ENCODE measurements at places on chromosomes 12 and 14.

- DNase-seq: no peak
These were observed 15.8 kb downstream of the NGDN start for GRCh38 chr14:23485326-23485725.

- no peak for DNase-seq
These were observed 15.8 kb downstream of the KRT7 start for GRCh38 chr12:52248541-52249461.

DNA sequence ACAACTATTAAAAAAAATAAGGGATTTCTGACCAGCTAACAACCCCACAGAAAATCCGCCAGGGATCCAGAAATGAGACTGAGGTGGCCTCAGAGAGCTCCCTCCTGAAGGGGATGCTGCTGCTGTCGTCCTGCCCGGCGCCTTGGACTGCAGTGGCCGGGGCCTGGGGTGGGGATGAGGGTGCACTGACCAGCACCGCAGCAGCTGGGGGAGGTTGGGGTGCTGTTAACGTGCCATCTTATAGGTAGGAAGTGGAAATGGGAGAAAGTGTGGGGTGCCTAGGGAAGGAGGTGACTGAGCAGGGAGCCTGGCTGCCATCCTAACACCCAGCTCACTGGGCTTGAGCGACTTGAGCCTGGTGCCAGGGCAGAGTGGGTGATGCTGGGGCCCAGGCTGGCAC is 32.0 kb downstream of the DDX11 start:
- DNase-seq: no peak

DNA sequence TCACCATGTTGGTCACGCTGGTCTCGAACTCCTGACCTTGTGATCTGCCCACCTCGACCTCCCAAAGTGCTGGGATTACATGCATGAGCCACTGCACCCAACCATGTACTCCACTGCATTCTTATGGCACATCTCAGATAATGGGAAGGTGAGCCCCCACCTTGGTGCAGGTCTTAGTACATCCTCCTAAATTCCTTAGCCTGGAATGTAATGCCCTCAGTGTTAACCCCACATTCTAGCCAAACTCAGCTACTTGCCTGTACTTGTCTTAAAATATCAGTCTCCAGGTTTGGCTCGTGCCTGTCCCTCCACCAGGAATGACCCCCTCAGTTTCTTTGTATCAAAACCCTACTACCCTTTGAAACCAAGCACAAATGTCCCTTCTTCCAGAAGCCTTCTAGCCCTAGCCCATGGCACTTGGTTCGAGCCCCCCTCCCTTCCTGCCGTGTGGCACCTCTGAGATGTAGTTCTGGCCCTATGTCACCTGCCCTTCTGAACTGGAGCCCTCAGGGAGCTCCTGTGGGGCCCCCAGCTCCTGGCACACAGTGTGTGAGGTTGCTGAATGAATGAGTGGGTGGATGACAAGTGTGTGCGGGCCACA is 8.4 kb downstream of the KCNH3 start:
- no peak for DNase-seq

GRCh38 chr14:95379634-95380033 is 59.9 kb upstream of the CLMN start:
- DNase-seq: no peak

- no peak for DNase-seq
These were observed 211.1 kb downstream of the ANO6 start for GRCh38 chr12:45427042-45427441.

DNA sequence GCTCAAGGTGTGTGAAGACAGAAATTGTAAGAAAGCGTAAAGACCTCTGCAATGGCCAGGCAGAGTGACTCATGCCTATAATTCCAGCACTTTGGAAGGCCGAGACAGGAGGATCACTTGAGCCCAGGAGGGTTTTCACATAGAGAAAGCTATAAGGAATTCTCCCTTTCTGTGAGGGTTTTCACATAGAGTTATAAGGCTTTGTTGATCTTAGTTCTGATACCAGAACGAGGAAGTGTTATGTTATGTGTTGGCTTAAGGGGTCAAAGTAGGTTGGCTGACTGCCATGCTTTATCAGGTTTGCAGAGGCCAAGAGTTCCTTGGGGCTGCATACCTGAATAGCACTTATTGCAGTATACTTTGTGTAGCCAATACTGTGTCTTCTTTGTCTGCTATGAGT is 139.1 kb downstream of the ERC1 start:
- DNase-seq: no peak

- peak; percentile 5 for DNase-seq
These were observed 33.6 kb upstream of the PLEKHA5 start for GRCh38 chr12:19095756-19096480.

DNA sequence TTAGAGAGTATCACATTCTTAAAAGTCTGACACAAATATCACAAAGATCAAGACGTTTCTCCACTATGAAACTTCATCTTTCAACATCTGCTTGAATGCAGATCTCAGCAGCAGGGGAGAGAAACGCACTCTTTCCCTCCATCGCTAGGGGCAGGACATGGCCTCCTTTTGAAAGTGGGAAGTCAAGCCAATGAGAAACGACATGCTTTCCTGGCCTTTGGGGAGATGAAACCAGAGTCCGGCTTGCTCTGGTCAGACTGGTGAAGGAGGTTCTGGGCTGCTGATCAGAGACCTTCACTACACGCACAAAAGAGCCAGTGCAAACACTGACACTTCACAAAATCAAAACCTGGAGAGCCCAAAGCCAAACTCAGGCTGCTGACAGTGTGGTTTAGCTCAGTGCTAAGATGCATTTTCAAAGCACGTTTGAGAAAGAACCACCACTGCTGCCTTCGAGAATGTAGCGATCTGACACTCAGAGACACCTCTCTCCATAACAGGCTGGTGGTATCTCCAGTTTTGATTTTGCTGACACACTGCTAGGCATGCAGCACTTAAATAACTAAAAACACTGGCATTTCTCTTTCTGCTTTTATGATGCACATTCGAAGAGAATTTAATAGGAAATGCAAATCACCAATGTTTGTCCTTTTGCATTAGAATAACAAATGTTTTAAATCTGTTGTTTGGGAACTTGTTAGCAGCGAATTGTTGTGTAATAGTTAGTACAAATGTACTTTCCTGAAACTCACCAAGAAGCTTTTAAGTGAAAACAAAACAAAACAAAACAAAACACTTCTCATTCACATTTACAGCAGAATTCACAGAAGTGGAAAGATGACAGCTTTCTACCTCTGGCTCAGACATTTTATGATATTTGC is 93.9 kb upstream of the OVCH1 start:
- DNase-seq: no peak

- no peak for DNase-seq
These were observed 224.2 kb downstream of the LRFN5 start for GRCh38 chr14:41830714-41831406.

- no peak for DNase-seq
These were observed 18.9 kb downstream of the NID2 start for GRCh38 chr14:52049721-52050588.

GRCh38 chr14:22998329-22999012 is 11.5 kb downstream of the C14orf93 start:
- DNase-seq: no peak

DNA sequence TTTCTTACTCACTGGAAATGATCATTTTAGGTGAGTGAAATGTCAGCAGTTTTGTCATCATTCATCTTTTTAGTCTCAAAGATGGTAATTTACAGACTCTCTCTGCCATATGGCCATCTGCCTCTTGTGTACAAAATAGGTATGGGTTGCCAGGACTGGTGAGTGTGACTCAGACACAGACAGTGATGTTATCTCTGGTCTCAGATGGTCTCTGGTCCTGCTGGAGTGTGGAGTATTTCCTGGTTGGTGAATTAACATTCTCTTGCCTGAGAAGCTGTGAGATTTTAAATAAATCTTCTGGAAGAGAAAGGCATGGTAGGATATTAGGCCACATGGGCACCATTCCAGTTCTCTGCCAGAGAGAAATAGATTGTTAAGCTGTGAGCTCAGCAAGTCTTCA is 207.0 kb downstream of the ATP23 start:
- DNase-seq: peak; percentile 87

DNA sequence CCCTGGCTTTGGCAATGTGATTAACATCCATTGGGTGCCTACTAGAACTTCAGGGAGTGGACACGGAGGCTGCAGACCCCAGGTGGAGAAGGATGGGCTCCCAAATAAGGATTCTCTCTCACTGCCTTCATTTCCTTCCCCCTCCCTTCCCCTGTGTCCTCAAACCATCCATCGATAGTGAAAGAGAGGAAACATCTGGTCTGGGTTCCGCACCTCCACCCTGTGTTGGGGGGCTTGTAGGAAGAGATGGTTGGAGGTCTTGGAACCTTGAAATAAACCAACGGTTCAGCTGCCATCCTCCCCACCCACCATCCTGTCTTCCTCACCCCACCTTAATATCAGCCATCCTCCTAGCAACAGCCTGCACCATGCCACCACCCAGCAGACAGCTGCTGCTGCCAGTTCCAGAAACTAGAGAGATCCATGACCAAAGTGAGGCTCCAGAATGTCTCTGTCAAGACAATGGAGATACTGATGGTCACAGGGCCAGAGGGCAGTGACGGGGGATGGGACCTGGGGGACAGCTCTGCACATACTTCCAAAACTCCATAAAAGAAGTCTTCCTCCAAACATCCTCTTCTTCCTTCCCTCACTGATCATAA is 153.1 kb upstream of the CCND2 start:
- no peak for DNase-seq

- DNase-seq: no peak
These were observed 110.6 kb downstream of the TTC8 start for GRCh38 chr14:88935083-88935482.

DNA sequence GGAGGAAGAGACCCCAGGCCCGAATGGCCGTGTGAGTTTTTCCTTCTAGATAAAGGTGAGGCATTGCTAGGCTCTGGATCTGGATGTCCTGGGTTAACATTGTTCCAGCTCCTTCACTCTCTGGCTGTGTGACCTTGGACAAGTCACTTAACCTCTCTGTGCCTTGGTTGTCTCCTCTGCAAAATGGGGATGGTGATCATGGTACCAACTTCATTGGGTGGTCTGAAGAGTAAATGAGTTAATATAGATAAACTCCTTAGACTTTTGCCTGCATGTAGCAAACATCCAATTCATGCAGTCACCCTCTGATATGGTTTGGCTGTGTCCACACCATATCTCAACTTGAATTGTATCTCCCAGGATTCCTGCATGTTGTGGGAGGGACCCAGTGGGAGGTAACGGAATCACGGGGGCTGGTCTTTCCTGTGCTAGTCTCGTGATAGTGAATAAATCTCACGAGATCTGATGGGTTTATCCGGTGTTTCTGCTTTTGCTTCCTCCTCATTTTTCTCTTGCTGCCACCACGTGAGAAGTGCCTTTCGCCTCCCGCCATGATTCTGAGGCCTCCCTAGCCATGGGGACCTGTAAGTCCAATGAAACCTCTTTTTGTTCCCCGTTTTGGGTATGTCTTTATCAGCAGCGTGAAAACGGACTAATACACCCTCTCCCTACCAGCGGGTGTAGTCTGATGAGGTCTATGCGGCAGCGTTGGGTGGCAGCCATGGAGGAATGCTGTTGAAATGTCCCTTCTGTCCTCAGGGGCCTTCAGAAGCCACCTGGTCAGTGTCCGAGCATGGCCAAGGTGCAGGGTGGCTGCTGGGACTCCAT is 256.1 kb downstream of the GLT1D1 start:
- no peak for DNase-seq

- no peak for DNase-seq
These were observed 351.3 kb downstream of the TMEM121 start for GRCh38 chr14:105877645-105878044.

- no peak for DNase-seq
These were observed 526.6 kb upstream of the CCDC196 start for GRCh38 chr14:65959563-65960024.

DNA sequence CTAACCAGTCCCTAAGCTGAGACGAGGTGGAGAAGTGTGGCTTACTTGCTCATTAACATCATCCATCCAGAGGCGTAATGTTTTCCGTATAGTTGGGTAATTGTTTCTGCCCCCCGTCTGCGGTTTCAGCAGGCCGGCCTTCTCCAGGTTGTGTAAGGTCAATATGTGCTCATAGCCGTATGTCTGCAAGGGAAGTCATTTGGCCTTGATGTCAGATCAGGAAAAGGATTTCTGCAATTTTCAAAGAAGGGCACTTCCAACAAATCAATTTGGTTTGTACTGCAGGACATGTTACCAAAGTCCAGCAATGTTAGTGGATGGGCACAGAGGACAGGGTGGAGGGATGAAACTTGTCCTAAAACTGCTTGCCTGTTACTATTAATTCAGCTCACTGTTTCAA is 9.9 kb upstream of the DIABLO start:
- no peak for DNase-seq

DNA sequence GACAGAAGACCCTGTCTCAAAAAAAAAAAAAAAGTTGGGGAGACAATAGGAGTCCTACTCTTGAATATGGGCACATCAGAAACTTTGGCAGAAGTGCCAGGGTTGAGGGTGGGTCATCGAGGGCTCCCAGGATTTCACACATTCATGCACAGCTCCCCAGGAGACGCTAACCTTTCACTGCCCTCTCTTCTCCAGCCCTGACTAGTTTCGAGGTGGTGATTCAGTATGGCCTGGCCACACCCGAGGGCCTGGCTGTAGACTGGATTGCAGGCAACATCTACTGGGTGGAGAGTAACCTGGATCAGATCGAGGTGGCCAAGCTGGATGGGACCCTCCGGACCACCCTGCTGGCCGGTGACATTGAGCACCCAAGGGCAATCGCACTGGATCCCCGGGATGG is 29.4 kb upstream of the LRP1-AS start:
- DNase-seq: no peak

- DNase-seq: no peak
These were observed 34.8 kb downstream of the TIMELESS start for GRCh38 chr12:56414401-56414800.

DNA sequence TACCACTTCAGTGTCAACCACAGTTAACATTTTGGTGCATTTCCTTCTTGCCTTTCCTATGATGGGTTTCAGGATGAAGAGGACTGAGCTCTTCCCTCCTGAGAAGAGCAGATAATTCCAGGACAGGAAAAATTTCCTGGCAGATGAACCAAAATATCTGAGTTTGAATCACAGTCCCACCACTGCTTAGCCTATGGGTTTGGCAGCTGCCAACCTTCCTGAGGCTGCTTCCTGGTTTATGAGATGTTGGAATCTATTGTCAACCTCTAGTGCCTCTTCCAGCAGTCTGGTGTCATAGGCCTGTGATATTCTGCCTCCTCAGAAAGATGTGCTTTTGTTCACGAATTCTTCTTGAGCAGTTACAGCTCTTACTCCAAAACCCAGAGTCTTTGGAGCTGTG is 197.4 kb upstream of the FRMD6 start:
- no peak for DNase-seq

- DNase-seq: no peak
These were observed 2.5 kb upstream of the SMARCD1 start for GRCh38 chr12:50082644-50083043.

- DNase-seq: peak; percentile 71
These were observed 11.2 kb downstream of the MAP4K5 start for GRCh38 chr14:50520947-50521815.

- DNase-seq: no peak
These were observed 21.1 kb upstream of the CORO1C start for GRCh38 chr12:108752387-108752786.

Measured in HFFc6 (cell line).